ENCODE measurements at places on chromosomes 4 and X. TPM values are rescaled to one million over a fixed set of nuclear protein-coding genes. Genes with fewer than 3 reads are reported as not detected.

DNA sequence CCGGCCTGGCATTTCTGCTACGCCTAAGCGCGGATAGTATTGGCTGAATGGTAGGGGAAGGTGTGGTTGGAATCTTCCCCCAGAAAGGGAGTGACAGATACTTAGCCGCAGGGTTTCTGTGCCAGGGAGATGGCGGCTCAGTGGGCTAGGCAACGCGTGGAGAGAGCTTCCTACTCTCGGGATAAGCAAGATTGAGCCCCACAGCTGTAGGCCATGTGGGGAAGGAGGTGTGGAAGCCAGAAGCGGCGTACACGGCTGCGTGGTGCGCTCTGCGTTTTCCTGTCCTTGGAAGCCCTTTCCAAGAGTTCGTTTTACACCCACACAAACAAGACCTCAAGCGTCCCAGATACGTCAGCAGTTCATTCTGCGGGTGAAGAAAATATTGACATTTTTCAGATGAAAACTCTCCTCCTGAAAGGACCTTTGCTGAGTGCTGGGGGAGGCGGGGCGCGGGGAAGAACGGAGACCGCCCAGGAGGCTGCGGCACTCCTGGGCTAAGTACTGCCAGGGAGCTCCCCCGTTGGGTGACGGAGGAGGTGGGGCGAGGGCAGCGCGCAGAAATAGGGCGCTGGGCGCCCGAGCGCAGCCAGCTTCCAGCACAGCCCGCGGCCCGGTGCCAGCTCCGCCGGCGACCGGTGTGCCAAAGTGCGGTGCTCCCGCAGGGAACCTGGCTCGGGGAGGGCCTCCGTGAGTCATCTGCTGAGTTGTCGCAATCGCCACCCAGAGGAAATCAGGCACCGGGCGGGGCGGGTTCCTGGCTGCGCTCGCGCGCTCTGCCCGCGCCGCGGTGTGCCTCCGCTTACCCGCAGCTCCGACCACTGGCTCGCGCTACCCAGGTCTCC lies at the start of gene GPAT3:
TSS of gene GPAT3 (plus strand) at position 589 of the 842 bp plus-strand sequence. CDS start 515 bp downstream, outside the sequence.
- DNase-seq, result peak; percentile 67

- DNase-seq, result no peak
These were observed 91.3 kb downstream of the NKX6-1 start for GRCh38 chr4:84407554-84408407.

DNA sequence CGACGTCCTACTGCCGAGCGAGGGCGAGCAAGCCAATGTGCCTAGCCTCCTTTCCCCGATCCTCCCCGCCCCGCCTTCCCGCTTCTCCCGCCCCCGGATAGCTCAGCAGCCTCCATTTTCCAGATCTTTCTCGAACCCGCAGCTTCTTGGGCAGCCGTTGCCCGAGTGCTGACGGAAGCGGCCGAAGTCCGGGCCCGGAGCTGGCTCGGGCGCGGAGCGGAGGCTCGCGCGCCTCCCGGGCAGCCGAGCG lies 172 bp upstream of the HSPA4L start:
- DNase-seq, result no peak

DNA sequence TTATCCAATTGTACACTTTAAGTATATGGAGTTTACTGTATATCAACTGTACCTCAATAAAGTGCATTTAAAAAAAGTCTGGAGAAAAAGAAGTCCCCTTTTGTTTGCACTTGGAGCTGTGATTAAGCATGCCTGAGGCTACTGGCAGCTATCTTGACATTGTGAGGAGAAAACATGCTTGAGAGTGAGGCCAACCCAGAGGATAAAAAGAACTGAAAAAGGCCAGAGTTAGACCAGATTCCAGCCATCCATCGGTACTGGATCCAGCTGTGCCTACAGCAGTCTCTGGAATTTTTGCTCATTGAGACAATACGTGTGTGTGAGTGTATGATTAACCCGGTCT lies 57.4 kb downstream of the LGI2 start:
- no peak for DNase-seq

DNA sequence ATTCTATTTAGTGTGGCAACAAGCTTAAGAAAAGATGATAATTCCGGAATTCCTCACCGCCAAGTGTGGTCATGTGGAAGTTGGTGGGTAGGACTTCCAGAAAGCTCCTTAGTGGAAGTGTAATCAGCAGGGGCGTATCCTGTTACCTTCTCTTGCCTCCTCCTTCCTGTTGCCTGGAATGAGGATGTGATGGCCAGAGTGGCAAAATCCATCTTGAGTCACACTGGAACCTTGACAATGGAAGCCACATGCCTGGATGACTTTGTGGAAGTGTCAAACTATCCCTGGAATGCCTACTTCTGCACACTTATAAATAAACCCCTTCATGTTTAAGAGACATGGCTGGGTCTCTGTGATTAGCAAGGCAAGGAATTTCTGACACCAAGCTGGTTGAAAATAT lies 191.0 kb downstream of the PRDM5 start:
- peak; percentile 10 for DNase-seq

DNA sequence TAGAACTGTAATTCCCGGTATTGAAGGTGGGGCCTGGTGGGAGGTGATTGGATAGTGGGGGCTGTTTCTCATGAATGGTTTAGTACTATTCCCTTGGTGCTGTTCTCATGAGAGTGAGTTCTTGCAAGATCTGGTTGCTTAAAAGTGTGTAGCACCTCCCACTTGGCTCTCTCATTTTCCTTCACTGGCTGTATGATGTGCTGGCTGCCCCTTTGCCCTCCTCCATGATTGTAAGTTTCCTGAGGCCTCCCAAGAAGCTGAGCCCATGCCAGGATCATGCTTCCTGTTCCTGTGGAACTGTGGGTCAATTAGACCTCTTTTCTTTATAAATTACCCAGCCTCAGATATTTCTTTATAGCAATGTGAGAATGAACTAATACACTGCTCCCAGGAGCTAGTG lies 8.7 kb downstream of the ANXA10 start:
- DNase-seq, result no peak

The SATL1 gene
- not detected for total RNA-seq

DNA sequence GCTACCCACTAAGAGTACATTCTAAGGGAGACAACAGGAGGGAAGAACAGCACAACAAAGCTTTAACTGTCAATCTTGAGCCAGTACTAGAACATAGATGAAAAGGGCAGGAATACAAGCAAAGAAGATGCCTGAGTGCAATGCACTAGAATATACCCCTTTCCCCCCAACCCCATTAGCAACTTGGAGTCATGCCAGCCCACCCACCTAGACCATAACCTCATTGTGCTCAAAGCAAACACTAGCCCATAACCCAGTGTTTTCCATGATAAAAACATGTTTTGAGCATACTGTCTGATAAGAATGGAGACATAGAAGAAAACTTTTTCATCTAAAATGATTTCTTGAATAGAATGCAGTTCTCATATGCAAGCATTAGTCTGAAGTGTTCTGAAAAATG lies 183.2 kb downstream of the RAP1GDS1 start:
- no peak for DNase-seq

DNA sequence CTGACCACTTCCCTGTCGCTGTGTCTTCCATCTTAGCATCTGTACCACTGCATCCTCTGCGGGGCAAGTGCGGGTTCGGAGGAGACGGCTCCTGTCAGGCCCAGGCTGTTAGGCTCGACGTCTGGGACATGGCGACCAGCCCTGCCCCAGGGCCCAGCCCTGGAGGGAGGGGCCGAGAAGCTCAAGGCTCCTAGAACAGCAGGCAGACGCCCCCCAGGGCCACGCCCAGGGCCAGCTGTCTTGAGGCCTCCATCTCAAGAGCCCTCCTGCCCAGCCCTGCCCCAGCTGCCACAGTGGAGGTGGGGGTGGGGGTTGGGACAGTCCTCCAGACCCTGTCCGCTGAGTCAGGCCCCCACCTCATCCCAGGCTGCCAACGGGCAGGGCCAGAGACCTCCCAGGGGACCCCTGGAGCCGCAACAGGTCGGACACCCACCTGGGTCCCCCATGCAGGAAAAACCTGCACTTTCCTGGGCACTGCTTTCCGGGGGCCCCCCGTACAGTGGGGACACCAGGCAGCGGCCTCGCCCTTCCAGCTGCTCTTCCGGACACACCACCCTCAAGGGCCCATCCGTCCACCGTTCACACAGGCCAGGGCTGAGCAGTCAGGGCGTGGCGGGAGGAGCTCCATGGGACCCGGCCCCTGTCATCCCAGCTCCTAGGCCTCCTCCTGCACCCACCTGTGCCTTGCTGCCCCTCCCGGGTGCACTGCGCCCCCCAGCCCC lies 83.1 kb downstream of the FAM53A start:
- DNase-seq, result no peak

DNA sequence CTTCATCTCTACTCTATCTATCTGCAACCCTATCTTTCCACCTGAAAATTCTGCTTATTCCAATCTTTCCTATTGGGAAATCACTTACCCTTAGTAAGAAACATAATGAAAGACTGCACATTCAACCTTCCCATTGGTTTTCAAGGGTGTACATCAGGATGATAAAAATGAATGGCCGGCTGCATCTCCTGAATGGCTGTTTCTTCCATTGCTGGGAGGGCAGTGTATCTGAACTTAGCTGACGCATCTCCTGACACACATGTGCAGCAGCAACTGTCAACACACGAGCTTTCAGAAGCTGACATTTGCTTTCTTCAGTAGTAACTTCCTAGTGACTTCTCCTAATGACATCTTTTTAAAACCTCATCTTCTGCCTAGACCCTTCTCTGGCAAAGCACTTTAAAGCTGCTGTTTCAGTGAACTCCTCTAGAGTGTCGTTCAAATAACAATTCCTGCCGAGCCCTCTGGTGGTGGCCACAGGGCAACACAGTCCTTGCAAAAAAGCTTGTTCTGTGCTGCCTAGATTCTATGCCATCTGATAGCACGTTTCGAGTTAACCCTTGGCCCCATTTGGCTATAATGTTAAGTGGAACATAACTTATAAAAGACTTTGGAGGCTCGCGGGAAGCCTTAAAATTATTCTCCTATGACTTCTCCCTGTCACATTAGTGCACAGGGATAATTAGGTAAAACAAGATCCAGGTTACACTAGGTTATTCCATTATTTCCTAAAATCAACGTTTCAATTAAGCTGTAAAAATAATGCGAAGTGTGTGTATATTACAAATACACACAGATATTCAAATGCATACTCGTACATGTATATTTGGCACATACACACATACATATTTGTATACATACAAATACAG lies 2340.7 kb downstream of the PCDH7 start:
- peak; percentile 49 for DNase-seq

The XAGE1B gene
- total RNA-seq, result 1.3 TPM

The ARMCX1 gene
- 11.2 TPM for total RNA-seq

GRCh38 chr4:7837597-7838135 lies 102.0 kb downstream of the AFAP1 start:
- DNase-seq, result no peak

The KLB gene
- total RNA-seq, result not detected

DNA sequence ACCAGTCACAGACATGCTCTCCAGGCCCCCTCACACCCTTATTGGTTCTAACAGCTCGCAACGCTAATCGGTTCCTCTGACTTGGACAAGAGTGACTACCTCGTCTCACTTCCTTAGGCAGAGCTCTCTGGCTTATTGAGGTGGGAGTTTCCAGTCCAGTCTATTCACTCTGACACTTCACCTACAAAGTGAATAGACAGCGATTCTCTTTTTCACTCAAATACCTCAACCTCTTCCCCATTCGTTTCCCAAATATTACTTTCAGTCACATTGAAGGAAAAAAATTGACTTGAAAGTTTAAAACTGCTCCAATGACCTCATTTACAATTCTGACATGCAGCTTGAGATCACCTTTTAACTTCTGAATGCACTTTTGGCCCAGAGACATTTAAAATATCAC lies 17.7 kb downstream of the HELT start:
- DNase-seq, result no peak
